ENCODE measurements at places on chromosomes 2 and 18. TPM values are rescaled to one million over a fixed set of nuclear protein-coding genes. Genes with fewer than 3 reads are reported as not detected.

The ADNP2 gene
- total RNA-seq: 13.3 TPM

The RPRM gene
- not detected for total RNA-seq

The LTBP1 gene
- 33.8 TPM for total RNA-seq

The PAIP2B gene
- 9.8 TPM for total RNA-seq

The PRSS56 gene
- total RNA-seq: not detected

The NGEF gene
- 6.1 TPM for total RNA-seq

The CRYGC gene
- total RNA-seq: not detected

The RBKS gene
- total RNA-seq: 4.5 TPM

The VAMP5 gene
- total RNA-seq: 24.2 TPM

The WDPCP gene
- 5.3 TPM for total RNA-seq

The ZSWIM2 gene
- total RNA-seq: not detected

The AGXT gene
- total RNA-seq: not detected

The PLA2R1 gene
- total RNA-seq: 6.2 TPM

The CCDC178 gene
- 0.36 TPM for total RNA-seq

The OR6B2 gene
- not detected for total RNA-seq

The SULT1C2 gene
- total RNA-seq: not detected

The C18orf54 gene
- total RNA-seq: 2.7 TPM

The SNORC gene
- 1.8 TPM for total RNA-seq

The CCBE1 gene
- 0.40 TPM for total RNA-seq

The TUBA4B gene
- total RNA-seq: not detected

The UGT1A5 gene
- total RNA-seq: 0.68 TPM

The NFATC1 gene
- 1.8 TPM for total RNA-seq

The CFC1 gene
- not detected for total RNA-seq

The ELOA2 gene
- not detected for total RNA-seq

The TNFRSF11A gene
- 5.7 TPM for total RNA-seq

The TCF7L1 gene
- 4.5 TPM for total RNA-seq

The ACVR1 gene
- total RNA-seq: 12.6 TPM

The NYAP2 gene
- total RNA-seq: 0.32 TPM

The KIAA2012 gene
- total RNA-seq: not detected

The CRYGD gene
- not detected for total RNA-seq

The VAMP8 gene
- total RNA-seq: 264 TPM

The STAT1 gene
- total RNA-seq: 51.0 TPM

The MARS2 gene
- total RNA-seq: 5.7 TPM

The AMER3 gene
- total RNA-seq: not detected

The CCDC93 gene
- total RNA-seq: 11.5 TPM

The IL36A gene
- 167 TPM for total RNA-seq

The INHA gene
- 0.28 TPM for total RNA-seq

The RNF125 gene
- total RNA-seq: 1.8 TPM

The RMND5A gene
- 39.4 TPM for total RNA-seq

The KCNIP3 gene
- 0.96 TPM for total RNA-seq

The REG3A gene
- not detected for total RNA-seq

The RAMP1 gene
- 2.2 TPM for total RNA-seq

The UGT1A6 gene
- 11.2 TPM for total RNA-seq

The PARD3B gene
- total RNA-seq: 4.3 TPM

The C2orf76 gene
- total RNA-seq: 8.0 TPM

The REG3G gene
- total RNA-seq: not detected

The GNAL gene
- 8.8 TPM for total RNA-seq

The MYO3B gene
- total RNA-seq: 0.24 TPM

The LYG2 gene
- not detected for total RNA-seq

The ACKR3 gene
- total RNA-seq: 6.3 TPM

The ANKRD30B gene
- total RNA-seq: not detected

The SCN7A gene
- 0.48 TPM for total RNA-seq

The FKBP1B gene
- total RNA-seq: 6.2 TPM

Data from esophagus mucosa (tissue), 1 donor.